Hematopoietic multipotent progenitor cell treated with erythropoietin and hydrocortisone succinate and interleukin-3 and kit ligand, for 4 days (in vitro differentiated cells): ENCODE measurements at places on chromosomes 16 and 17.

- DNase-seq, result peak; percentile 58
Observed at GRCh38 chr16:30786115-30786935, 680 bp downstream of the ZNF629 start.

GRCh38 chr16:82241469-82242052 lies 71.5 kb upstream of the MPHOSPH6 start:
- DNase-seq, result no peak

DNA sequence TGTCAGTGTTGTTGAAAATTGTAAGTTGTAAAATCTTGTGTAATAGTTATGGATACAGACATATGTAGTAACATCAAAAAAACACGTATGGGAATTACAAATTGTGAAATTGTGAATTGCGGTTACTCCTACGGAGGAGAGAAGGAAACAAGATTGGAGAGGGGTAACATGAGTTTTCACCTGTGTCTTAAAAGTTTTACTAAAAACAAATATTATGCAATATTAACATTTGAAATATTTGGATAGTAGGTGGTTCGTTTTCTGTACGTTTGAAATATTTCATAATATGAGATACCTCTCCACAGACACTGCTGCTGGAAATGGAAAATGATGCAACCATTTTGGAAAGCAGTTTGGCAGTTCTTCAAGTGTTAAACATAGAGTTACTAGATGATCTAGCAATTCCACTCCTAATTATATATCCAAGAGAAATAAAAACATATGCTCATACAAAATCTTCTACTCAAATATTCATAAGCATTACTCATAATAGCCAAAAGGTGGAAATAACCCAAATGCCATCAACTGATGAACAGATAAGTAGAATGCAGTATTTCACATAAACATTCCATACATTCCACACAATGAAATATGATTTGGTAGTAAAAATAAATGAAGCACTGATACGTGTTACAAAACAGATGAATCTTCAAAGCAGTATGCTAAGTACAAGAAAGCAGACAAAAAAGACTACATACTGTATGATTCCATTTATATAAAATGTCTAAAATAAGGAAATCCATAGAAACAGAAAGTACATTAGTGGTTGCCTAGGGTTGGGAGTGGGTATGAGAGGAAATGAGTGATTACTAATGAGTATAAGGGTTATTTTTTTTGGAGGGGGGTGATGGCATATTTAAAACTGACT lies 40.7 kb upstream of the ABCA10 start:
- DNase-seq, result no peak

DNA sequence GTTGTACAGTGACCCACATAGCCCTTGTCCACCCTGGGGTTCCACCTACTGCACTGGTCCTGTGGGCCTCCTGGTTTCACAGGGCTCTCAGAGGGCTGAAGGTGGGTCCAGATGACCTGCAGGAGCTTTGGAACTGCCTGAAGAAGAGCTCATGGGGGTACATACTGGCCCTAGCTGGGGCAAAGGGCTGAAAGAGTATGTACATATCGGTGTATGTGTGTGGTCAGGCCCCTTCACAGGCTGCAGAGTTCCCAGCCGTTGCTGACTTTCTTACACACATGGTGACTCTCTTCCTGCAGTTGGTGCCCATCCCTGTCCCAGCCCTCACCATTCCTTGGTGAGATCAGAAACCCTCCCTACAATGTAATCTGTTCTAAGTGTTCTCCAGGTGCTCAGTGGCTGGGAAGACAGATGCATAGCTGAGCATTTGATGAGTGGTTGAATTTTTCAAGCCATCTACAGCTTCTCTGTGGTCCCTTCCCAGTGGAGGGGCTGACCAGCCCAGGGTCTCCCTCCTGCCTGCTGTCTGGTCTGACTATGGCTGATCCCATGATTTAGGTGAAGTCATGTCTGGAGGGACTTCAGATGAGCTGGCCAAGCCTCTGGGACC lies 2.4 kb upstream of the NFATC3 start:
- DNase-seq, result no peak

DNA sequence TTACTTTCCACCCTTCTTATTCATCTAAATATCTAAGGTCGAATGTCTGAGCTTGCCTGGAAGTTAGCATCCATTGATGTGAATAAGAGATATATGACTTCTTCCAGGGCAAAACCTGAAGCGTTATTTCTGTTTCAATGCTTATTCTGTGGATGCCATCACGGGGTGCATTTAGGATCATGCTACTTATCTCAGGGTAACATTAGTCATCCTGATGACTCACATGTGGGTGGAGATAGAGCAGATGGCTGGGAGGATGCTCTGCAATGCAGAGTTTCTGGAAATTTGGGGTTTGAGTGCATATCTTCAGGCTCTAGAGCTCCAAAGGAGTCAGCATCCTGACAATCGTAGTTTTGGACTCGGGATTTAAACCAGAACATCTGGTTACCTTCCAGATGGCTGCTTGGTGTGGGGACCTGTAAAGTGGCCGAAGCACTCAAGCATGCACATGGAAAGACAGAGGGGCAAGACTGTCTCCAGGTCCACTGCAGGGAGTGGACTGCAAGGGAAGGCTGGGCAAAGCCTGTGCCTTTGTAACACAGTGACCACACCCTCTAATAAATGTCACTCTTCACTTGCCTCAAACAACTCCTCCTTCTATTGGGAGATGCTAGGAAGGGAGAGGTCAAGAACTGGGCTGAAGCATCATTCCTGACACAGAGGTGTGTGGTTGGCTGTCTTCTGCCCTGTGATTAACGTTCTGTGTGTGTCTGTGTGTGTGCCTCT lies 175.2 kb upstream of the SALL1 start:
- DNase-seq, result peak; percentile 13

DNA sequence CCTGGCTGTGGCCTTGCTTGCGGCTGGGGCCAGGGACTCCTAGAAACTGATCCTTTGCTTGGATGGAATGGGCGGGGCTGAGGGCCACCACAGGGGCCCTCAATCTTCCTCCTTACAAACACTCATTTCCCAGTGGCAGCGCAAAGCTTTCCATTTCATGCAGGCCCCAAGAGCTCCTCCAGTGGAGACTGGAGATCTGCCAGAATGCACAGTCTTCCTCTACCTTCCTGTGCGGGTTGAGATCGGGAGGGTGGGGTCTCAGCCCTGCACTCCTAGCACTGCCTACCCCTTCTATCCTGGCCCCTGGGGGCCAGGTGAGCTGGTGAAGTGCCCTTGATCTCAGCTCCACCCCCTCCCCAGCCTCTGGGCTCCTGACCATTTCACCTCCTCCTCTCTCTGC lies 1.7 kb downstream of the NRN1L start:
- no peak for DNase-seq

DNA sequence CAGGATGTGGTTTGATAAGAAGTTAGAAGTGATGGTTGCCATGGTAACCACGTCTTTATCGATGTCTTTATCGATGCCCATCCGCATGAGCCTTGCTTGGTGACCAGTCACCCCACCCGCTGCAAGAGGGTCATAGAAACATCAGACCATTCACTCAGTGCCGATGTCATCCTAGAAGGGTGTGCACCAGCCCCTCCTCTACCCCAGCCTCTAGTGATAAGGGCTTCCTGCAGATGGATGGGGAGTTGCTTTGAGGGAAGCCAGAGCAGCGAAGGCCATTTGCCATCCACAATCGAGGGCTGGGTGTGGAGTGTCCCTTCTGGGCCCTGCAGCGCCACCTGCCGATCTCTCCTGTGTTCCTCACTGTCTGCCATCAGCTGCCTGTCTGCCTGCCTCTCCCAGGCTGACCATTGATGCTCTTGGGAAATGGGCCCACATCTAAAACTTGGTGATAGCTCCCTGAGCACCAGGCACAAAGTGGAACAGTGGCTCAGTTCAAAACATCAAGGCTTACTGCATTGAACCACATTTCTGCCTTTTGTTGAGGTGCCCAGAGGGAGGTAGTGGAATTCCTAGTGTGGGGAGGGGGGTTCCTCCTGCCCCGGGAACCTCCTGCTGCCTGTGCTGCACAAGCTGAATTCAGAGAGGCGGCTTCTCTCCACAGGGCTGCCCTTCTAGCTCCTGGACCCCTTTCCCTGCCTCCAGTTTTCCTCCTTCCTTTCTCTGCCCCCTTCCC lies 8.9 kb downstream of the CALB2 start:
- DNase-seq, result peak; percentile 89

GRCh38 chr17:27494192-27495091 lies 38.2 kb downstream of the KSR1 start:
- DNase-seq, result no peak

- DNase-seq, result no peak
Observed at GRCh38 chr17:75049706-75050105, 2.7 kb downstream of the KCTD2 start.

GRCh38 chr17:64491034-64491860 lies 5.6 kb downstream of the POLG2 start:
- DNase-seq, result peak; percentile 76

DNA sequence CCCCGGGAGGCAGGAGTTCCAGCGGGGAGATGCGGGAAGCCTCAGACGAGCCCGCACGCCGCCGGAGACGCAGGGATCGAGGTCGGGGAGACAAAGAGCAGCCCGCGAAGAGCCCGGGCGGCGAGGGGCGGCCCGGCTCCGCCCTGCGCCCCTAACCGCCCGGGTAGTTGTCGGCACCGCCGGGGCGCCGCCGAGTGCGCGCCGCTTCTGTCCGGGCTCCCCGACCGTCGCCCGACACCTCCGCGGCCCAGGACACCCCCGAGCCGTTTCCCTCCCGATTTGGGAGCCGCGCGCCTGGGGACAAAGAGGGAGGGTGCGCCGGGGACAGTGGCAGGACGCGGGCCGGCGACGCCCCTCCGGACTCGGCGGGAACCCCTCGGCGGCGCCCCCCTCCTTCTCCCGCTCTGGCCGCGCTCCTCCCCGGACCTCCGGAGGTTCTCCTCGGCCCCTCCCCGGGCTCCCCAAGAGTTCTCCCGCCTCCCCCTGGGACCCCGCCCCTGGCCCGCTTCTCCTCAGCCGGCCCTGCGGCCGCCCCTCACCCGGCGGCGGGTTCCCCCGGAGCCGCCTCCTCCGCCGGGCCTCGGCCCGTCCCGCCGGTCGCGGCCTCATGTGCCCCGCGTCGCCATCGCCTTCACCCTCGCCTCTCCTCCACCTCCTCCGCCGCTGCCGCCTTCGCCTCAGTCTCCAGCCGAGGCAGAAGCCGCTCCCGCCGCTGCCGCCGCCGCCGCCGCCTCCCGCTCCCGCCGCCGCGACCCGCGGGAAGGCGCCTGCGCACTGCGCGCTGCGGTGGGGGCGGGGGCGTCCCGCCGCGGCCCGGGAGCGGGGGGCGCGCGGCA lies at the start of gene GJC1:
Gene GJC1, minus strand, starts transcription at position 765 of the 836 bp plus-strand sequence. CDS start 24,470 bp downstream, outside the sequence.
- DNase-seq, result peak; percentile 30

DNA sequence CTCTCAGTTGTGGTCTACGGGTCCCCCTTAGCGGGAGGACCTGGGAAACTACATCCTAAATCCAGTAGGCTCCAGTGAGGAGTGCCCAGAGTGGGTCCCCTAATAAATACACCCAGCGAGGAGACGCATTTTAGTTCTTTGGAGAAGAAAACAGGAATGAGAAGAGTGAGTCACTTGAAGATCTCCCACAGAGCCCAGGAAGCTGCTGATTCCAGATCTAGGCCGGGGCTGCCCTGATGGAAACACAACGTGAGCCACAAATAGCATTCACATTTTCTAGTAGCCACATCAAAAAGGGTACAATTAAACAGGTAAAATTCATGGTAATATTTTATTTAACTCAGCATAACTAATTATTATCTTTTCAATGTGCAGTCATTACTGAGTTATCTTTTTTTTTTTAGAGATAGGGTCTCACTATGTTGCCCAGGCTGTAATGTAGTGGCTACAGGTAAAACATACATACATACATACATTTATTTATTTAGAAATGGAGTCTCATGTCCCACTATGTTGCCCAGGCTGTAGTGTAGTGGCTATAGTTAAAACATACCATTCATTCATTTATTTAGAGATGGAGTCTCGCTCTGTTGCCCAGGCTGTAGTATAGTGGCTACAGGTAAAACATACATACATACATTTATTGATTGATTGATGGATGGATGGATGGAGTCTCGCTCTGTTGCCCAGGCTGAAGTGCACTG lies 21.5 kb downstream of the FBXO31 start:
- no peak for DNase-seq

- peak; percentile 89 for DNase-seq
Observed at GRCh38 chr17:34252095-34252443, 3.0 kb upstream of the CCL2 start.
